ENCODE measurements at places on chromosomes 11 and 22.

- no peak for DNase-seq
Observed at GRCh38 chr11:43021466-43021865, 290.3 kb upstream of the API5 start.

DNA sequence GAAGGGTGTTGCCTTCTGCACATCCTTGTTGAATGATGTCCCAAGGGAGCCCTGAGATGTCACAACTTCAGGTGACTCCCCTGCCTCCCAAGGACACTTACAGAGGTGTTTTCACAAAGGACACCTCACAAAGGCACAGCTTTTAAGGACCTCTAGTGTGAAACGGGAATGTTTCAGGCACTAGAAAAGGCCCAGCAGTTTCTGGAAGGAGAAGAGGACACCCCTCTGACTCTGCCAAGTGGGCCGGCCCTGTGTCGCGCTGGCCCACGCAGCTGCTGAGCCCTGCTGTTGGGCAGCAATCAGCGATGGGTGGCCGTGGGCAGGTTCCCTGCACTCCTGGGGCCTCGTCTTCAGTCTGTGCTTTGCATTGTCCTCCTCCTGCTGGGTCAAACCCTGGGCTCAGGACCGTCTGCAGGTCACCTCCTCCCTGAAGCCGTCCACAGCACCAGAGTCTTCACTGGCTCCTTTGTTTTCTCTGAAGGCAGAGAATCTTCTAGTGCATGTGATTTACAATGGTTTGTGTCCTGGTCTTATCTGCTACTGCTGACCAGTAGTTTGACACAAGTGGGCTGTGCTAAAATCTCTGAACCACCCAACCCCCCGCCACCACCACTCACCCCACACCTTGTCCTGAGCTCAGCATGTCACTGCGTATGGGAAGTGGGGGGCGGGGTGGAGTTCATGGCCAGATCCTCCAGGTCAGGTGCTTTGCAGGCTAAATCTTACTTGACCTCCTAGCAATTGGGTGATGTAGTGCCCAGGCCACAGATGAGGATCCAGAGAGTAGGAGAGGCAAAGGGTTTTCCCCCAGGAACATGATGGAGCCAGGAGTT, 3.2 kb downstream of the LINC01488 start:
- no peak for DNase-seq

GRCh38 chr11:35106595-35106994, 32.4 kb upstream of the CD44 start:
- DNase-seq, result no peak

DNA sequence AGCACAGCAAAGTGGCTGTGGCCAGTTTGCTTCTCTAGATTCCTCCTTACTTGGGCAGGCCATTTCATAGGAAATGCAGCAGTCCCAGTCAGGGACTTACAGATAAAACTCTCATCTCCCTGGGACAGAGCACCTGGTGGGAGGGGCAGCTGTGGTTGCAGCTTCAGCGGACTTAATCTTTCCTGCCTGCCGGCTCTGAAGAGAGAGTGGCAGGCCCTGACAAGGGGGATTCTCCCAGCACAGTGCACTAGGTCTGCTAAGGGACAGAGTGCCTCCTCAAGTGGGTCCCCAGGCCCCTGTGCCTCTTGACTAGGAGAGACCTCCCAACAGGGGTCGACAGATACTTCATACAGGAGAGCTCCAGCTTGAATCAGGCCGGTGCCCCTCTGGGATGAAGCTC, 1649.1 kb downstream of the LRRC4C start:
- DNase-seq, result no peak

DNA sequence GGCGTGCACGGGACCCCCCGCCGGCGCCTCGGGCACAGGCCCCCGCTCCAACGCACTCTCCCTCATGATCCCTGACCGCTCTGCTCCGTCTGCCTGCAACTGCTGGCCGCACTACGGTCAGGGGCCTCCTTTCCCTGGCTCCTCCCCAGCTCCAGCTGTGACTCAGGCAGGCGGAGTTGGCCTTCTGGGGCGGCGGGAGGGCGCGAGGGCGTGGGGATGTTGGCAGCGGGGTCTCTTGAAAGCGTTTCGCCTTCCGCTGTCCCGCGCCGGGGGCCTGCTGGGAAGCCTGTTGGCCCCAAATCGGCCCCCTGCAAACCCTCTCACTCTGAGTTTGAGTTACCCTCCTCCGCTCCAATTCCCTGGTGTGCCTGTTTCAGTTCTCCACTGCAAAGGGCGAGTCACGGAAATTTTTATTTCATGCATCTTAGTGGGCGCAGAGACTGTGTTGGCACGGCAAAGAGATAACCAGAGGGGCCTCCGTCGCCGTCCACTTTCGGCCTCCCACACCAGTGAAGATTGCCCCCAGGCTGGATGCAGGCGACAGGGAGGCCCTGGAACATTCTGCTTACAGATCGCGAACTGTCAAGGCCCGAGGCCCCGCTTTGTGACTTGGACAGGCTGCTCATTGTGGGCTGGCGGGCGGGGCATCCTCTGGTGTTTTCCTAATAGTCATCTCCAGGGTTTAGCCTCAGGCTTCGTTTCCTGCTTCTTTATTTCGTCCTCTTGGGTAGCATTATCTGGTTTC, at the start of gene CAVIN3:
Gene CAVIN3, minus strand, starts transcription at position 91 of the 745 bp plus-strand sequence. Its CDS starts 25 bp downstream, at position 66.
- no peak for DNase-seq

GRCh38 chr22:39528681-39529486, 3.7 kb downstream of the RPS19BP1 start:
- DNase-seq, result peak; percentile 90

DNA sequence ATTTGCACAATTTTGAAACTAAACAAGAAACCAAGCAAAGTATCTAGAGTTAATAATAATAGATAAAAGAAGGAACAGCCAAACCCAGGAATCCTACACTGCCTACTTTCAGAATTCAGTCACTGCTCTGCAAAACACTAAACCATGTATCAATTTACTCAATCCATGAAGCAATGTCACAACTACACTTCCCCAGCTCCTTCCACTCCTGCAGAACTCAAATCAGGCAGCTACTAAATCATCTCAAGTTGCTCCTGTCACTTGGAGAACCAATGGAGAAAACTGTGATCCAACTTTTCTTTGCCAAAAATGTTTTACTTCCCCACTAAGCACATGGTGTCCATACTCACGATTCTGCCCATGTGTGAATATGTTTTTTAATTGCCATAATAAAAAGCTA, 24.9 kb upstream of the C11orf58 start:
- no peak for DNase-seq

DNA sequence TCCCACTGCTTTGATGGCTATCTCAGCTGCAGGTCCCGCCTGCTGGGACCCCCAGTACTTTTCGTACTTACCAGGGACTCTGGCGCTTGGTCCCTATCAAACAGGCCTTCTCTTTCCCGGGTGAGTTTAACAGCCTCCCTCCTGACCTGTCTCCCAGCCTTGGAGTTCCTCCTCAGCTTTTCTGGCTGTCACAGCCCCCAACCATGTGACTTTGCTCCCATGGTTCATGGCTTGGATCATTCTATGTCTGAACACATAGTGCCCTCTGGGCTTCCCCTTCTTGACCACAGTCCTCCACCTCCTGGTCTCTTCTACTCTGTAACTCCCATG, 56.9 kb downstream of the PARVA start:
- DNase-seq, result no peak

DNA sequence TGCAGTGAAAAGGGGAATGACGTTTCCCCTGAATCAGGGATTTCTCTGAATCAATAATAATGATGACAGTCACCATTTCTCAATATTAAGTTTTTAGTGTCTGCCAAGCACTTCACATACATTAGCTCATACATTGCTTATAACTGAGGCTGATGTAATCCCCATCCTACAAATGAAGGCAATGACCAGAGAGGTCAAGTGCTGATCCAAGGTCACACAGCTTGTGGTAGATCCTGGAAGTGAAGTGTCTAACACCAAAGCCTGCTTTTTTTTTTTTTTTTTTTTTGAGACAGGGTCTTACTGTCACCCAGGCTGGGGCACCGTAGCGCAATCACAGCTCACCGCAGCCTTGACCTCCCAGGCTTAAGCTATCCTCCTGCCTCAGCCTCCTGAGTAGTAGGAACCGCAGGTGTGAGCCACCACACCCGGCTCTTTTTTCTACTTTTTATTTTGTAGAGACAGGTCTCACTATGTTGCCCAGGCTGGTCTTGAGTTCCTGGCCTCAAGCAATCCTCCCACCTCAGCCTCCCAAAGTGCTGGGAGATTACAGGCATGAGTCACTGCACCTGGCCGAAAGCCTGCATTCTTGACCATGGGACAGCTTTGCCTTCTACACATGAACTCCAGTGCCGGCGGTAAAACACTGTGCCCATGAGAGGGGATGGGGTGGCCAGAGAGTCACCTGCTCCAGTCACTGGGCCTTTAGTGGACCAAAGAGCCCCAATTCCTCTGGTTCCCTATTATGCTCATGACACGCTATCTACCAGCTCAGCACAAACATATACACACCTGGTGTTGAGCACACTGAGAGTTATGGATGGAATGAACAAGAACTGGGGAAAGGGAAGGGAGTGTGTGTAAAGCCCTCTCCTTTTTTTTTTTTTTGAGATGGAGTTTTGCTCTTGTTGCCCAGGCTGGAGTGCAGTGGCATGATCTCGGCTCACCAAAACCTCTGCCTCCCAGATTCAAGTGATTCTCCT, 17.4 kb downstream of the ARHGAP1 start:
- DNase-seq, result no peak

GRCh38 chr11:130278745-130279144, 36.0 kb downstream of the ZBTB44 start:
- DNase-seq, result no peak

DNA sequence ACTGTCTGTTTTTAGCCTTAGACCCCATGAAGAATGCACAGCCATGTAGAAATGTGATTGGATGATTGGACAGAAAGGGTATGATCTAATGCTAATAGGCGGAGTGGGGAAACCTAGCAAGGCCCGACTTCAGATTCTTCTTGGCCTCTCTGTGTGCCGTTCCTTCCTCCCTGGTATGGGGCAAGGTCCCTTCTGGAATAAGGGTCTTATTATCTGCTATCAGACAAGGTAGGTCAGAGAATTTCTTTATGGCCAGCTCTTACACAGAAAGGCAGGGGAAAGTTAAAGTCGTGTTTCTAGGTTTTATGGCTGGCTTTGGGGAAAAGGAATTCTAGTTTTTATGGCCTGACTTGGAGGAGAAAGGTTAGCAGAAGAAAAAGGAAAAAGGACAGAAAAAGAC, 30.6 kb downstream of the DBX1 start:
- DNase-seq, result no peak

- peak; percentile 47 for DNase-seq
Observed at GRCh38 chr22:42958937-42959336, 56.0 kb downstream of the PACSIN2 start.

DNA sequence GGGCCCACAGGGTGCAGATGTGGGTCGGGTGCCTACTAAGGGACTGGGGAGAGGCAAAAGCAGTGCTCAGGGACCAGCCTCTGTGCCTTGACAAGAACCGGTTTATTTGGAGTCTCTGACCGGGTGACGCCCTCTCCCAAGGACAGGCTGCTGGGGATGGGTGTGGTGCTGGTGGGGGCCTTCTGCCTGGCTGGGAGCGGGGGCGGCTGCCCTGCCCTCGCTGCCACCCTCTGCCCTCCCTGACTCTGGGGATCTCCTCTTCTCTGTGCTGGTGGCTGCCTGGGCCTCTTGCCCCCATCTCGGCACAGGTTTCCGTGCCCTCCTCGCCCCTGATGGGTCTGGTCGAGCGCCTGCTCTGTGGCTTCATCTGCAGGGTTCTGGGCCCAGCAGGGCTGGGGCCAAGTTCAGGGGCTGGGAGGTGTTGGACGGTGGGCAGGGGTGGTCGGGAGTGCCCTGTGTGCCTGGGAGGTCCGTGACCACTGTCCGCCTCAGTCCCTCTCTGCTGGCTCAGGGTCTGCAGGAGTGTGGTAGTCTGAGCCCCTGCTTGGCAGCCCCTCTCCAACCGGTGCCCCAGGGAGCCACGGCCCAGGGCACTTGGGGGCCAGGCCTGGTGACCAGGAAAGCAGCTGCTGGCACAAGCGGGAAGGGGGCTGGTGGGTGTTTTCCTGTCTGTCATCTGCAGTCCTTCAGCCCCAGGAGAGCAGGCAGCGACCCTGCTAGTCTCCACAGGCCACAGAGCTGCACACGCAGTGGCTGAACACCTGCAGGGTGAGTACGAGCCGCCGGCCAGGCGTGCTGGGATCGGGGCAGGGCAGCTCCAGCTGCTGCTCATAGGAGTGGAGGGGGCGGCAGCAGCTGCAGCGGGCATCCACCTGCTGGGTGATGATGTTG, 23.5 kb downstream of the MUC6 start:
- DNase-seq, result no peak

- no peak for DNase-seq
Observed at GRCh38 chr11:69211920-69212797, 56.4 kb downstream of the SMIM38 start.

DNA sequence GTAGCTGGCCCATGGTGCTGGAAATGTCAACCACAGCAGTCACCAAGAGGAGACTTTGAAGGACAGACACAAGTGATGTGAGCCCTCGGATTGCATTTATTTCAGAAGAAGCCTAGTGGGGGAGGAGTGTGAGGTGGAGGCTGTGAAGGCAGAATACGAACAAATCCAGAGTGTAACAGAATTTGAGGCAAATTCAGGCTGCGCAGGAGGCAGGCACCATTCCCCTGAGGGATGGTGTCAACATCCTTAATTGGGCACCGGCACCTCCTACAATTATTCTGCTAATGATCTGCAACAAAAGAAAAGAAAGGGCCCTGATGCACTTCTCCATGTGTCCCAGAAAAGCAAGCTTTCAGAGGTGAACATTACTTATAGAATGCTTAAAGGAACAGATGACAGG, 32.2 kb downstream of the CWC15 start:
- DNase-seq, result no peak

GRCh38 chr11:45761659-45762058, 43.3 kb upstream of the SLC35C1 start:
- DNase-seq, result no peak

GRCh38 chr11:66002648-66003225, 434 bp downstream of the BANF1 start:
- no peak for DNase-seq

DNA sequence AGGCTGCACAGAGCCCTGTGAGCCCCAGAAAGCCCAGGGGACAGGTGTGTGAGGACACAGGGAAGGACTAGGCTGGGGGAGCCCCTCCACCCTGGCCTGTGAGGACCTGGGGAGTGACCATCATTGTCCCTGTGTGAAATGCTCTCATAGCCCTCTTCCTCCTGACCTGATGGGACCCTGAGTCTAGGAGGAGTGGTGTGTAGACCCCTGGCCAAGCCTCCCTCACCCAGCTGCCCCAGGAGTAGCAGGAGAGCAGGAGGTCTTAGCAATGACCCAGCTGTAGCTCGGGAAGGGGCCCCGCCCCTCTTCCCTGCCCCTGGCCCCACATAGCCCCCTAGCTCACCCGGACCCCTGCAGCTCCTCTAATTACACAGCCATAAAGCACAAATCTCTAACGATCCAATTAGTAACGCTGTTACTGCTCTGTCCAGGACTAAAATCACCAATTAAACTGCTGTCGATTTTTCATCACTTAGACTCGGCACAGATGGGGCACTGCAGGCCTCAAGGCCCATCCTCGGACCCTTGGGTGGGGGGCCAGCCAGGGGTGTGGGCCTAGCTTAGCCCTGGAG, 6.6 kb upstream of the CABP7 start:
- DNase-seq, result no peak

DNA sequence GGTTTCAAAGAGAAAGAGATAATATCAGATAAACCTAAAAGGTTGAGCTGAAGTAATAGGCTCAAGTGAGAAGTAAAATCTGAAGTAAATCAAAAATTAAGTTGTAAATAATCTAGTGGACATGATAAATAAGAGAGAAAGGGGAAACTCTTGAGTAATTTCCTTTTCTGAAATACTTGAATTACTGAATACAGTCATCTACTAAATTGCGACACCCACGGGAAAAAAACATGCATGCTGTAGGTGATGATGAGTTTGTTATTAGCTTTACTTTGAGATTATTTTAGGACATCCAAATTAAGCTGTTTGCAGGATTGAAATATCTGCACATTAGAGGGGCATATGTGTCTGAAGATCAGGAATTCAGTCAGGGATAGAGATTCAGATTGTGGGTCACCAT, 50.0 kb upstream of the CARD18 start:
- DNase-seq, result no peak

GRCh38 chr11:68838572-68838964, 3.1 kb downstream of the CPT1A start:
- DNase-seq, result no peak
